ENCODE measurements at places on chromosomes 16 and 17.
A peak's percentile ranks its signal among the peaks of the same experiment; 100 is the strongest.

- DNase-seq, result no peak
Measured at GRCh38 chr17:17892009-17892408, 55.2 kb upstream of the SREBF1 start.

- DNase-seq, result no peak
Measured at GRCh38 chr17:48751733-48752398, 23.3 kb upstream of the HOXB13 start.

DNA sequence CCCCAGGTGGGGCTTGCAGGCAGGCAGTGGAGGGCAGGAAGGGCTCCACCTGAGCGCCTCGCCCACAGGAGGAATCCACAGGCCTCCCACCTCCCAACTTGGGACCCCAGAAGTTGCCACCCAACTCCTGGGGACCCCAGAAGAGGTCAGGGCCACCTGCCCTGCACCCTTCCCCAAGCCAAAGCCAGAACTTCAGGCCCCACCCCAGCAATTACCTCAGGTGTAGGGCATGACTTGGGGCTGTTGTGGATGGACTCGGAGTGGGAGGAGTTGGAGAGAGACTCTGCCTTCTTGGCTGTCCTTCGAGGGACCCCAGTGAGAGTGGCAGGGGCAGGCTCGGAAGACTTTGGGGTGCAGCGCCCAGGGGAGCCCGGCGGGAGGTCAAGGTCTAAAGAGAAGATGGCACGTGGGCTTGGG is 10.5 kb downstream of the TSPOAP1 start:
- DNase-seq, result no peak

DNA sequence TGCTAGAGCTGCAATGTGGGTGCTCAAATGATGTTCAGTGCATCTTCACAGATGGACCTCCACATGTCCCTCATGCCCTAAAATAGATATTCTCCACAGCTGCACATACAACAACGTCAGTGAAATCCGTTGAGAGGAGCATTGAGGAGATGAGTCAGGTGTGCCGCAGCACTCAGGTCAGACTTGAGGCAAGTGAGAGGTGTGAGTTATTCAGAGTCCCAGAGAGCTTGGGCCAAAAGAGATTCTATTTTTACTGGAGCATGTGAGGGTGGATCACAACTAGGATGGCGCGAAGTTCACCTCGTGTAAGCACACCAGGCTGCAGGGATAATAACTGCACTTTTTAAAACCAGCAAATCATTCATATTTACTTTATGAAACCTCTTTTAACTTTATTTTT is 645.3 kb downstream of the MAF start:
- DNase-seq, result no peak

DNA sequence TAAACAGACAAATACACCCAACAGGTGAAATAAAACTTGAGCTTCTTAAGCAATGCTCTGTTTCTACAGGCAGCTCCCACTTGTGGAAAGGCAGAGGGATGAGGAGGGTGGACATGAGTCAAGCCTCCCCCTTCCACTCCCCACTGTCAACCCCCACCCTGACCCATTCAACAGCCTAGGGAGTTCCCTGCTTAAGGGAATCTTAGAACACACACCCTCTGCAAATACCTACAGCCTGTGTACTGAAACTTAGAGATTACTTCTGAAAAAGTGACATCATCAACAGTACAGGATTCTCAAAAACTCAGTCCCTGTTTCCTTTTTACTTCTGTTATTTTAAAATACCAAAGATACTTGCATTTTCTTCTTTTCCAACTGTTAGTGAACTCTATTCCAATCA is 345.4 kb downstream of the SOX9 start:
- DNase-seq, result no peak

- DNase-seq, result peak; percentile 88
Measured at GRCh38 chr16:30698139-30698815, 694 bp upstream of the SRCAP start.

- DNase-seq, result no peak
Measured at GRCh38 chr17:78416791-78417530, 38.5 kb downstream of the PGS1 start.

GRCh38 chr16:54467398-54467797 is 180.8 kb upstream of the IRX3 start:
- DNase-seq, result no peak

- DNase-seq, result no peak
Measured at GRCh38 chr17:63929860-63930766, 2.0 kb downstream of the CD79B start.

- DNase-seq, result no peak
Measured at GRCh38 chr16:75317101-75317522, 65.7 kb upstream of the BCAR1 start.

- DNase-seq, result peak; percentile 53
Measured at GRCh38 chr16:56742030-56742984, 12.4 kb downstream of the NUP93 start.

DNA sequence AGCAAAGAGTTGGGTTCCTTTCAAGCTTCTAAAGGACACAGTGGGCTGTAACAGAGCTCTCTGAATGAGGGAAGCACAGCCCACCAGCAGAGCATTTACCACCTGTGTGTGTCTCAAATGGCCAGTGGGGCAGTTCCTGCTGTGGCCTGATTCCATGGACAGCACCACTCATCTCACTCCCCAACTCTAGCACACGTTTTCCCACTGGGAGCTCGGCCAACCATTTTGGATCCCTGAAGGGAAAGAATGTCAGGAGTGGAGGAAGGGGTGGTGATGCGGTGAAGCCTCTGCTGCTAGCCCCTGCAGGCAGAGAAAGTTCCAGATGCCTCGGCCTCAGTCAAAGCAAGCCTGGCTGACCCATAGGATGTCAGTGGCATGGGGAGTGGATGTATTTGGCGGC is 86.6 kb downstream of the PLXDC1 start:
- no peak for DNase-seq

GRCh38 chr17:8664456-8665126 is 34.1 kb upstream of the MYH10 start:
- no peak for DNase-seq

DNA sequence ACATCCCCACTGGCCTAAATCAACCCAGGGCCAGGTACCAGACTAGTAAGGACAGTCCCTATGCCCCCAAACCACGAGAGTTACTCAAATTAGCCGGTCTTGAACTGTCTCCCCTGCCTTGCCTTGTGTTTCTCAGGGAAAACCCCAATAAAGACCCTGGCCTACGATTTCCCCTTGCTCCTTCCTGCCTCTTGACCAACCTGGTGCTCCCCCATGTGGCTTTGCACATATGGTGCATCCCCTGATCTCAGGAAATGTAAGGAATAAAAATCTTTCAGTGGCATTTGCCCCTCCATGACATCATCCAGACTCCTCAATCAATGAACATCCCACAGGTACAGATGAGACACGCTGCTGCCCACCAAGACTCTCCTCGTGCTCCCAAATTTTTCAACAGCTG is 87.9 kb downstream of the ZNF18 start:
- DNase-seq, result no peak

DNA sequence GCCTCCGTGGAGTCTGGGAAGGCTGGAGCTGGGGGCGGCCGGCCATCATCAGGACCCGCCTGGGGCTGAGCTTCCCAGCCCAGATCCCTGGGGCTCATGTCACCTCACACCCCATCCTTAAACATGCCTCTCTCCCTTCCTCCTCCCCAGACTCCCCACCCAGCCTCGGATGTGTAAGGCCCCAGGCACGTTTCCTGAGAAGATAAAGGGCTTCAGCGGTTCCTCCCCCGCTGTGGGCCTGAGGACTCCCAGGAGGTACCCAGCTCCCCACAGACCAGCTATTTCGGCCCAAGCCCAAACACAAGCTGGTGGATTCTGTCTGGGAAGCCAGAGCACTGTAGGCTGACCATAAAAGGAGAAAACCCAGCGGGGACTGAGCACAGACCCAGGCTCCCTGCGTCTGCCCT is 49.2 kb downstream of the MYH11 start:
- DNase-seq, result no peak

GRCh38 chr17:8711291-8711690 is 33.3 kb downstream of the CCDC42 start:
- no peak for DNase-seq

DNA sequence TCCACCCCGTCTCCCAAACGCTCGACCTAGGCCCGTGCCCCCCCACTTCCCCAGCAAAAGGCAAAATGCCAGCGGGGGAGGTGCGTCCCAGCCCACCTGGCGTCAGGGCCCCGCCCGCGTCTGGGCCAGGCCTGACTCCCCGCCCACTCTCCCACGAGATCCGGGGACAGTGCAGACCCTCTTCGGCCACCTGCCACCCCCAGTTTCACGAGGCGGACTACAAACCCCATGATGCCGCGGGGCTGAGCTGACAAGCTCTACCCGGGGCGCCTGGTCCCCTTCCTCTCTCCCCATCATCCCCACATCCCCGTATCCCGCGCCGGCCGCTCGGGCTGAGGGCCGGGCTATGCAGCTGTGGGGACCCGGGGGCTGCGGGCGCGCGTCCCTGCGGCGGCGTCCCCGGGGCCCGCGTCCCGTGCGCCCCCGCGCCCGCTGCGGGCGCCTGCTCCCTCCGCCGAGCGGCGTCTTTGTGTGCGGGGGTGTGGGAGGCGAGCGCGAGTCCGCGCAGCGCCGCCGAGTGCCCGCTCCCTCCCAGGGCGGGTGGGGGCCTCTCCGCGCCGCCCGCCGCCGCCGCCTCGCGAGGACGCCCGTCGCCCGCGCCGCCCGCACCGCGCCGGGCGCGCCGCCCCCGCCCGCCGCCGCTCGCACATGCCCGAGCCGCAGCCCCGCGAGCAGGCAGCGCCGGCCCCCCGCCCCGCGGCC is at the start of gene ANKRD13B:
Gene ANKRD13B, plus strand, starts transcription at position 283 of the 702 bp plus-strand sequence. CDS start 490 bp downstream, outside the sequence.
- DNase-seq, result no peak

DNA sequence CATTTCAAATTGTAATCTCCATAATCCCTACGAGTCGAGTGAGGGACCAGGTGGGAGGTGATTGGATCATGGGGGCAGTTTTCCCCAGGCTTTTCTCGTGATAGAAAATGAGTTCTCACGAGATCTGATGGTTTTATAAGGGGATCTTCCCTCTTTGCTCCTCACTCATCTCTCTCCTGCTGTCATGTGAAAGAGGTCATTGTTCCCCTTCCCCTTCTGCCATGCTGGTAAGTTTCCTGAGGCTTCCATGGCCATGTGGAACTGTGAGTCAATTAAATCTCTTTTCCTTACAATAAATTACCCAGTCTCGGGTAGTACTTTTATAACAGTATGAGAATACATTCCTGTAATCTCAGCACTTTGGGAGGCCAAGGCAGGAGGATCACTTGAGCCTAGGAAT is 76.7 kb upstream of the MARCHF10 start:
- DNase-seq, result no peak

DNA sequence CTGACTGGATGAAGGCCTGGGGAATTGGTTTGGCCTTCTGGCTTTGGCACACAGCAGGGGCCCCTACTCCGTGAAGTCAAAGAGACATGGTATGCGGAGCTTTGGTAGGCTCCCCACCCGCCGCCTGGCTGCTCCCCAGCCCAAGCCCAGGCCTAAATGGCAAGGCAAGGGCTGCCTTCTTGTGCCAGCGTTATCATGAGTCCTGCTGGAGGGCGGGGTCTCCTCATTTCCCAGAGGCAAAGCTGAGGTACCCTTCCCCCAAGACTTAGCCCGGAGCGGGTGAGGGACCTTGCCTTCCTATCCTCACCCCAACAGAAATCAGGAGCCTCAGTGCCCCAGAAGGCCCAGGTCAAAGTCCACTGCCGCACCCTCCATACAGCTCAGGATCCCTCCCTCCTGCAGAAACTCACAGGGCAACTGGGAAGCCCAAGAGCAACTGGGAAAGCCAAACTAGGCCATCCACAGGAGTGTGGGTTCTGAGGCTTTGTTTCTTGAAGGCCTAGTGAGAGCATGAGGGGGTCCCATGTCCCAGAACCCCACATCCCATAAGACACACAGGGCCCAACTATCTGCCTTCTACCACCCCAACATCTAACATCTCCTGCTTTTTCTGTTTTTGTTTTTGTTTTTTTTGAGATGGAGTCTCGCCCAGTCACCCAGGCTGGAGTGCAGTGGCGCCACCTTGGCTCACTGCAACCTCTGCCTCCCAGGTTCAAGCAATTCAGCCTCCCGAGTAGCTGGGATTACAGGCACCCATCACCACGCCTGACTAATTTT is 9.3 kb downstream of the PGAP3 start:
- DNase-seq, result no peak

- DNase-seq, result no peak
Measured at GRCh38 chr16:728131-728889, 1.4 kb downstream of the HAGHL start.

DNA sequence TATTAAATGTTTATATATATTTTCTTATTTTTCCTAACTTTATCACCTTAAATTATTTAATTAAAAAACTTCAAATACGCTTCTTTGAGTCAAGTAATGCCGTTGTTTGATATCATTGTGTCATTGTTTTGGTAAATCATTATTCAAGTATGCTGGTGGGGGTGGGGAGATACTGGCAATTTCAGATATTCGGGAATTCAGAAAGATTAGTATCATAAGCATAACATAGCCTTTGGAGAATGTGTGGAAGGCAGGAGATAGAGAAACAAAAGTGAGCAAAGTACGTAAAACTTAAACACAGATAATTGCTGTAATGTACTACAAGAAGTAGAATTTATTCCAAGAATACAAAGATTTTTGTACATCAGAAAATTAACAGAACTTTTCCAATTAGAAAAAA is 49.8 kb downstream of the TANC2 start:
- DNase-seq, result no peak

- DNase-seq, result no peak
Measured at GRCh38 chr16:56121156-56121500, 70.2 kb upstream of the GNAO1 start.

DNA sequence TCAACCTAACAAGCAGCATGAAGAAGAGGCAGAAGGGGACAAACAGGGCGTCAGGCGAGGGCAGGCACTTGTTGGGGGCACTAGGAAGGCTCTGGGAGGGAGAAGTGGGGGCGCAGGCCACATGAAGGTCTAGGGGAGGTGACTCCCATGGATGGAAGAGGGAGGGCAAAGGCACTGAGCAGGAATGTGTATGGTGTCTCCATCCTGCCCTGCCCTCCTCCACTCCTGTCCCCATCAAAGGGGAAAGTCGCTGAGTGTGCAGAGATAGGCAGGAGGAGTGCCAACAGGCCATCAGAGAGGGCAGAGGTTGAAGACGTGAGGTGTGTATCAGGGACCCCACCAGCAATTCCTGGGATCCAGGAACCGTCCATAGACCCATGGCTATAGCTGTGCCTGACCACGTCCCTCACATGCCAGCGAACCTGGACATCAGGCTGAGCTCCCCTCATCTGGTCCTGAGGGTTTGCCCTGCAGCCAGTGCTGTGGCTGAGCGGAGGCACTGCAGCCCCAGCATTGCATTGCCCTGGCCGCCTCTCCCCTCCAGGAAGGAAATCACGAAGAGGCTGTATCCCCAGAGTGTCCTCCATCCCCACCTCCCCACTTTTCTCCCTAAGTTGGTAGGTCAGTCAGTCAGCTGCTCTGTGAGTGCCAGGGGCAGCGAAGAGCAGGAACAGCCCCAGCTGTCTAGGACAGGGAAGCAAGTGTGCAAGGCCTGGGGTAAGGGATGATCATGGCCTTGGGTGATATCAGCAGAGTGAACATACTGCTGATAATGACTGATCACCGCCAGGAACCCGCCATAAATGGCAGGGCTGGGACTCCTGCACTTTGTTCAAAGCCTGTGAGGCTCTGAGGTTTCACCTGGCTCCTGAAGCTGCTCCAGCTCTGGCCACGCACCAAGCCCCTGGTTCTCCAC is 6.2 kb upstream of the CYB561 start:
- no peak for DNase-seq

DNA sequence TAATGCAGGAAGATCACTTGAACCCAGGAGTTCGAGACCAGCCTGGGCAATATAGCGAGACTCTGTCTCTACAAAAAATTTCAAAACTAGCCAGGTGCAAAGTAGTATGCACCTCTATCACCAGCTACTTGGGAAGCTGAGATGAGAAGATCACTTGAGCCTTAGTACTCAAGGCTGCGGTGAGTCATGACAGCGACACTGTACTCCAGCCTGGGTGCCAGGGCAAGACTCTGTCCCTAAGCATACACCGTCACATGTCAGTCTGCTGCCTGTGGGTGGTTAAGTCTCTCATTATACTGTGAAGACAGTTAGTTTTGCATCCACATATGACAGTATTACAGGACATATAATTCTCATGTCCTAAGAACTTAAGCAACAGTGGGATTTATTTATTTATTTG is 21.8 kb downstream of the NMRAL1 start:
- DNase-seq, result no peak

Measured in HFF-Myc (cell line).